ENCODE measurements at places on chromosomes 4 and X.

DNA sequence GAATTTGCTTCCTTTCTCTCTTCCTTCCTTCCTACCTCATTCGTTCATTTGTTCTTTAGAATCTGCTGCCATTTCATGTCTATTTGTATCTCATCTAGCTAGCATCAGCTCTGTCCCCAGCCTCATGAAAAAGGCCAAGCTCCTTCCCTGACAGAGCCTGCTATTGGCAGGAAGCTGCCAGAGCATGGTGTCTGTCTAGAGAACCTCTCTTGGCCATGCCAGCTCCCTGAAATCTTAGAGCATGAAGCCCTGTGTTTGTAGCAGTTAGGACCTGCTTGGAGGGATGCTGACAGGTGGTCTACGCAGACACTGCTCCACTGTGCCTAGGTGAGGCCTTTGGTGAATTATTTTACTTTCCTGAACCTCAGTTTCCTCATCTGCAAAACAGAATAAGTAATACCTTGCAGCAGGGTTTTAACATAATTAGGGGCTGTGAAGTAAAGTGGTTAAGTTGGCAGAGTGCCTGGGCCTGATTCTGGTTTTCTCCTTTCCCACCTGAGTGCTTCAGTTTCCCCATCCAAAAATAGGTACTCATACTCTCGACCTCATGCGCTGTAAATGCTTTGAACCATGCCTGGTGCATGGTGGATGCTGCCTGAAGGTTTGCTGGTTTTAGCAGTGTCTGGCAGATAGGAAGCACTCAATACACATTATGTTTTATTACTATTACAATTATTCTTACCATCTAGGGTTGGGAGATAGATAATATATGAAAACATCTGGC is 4.7 kb downstream of the PTTG2 start:
- DNase-seq: no peak
- H3K27me3 ChIP-seq: no peaks in the 10 kb centered on the region
- no peak overlapping the region for H3K27ac ChIP-seq
- no peak overlapping the region for H3K4me3 ChIP-seq
- peaks cover 5% of the 10 kb centered on the region for H3K4me1 ChIP-seq
- H3K36me3 ChIP-seq: no peaks in the 10 kb centered on the region

- H3K4me1 ChIP-seq: peaks cover 7% of the 10 kb centered on the region
- H3K27ac ChIP-seq: no peak overlapping the region
- no peak overlapping the region for H3K4me3 ChIP-seq
- H3K27me3 ChIP-seq: peaks cover 4% of the 10 kb centered on the region
- no peak for DNase-seq
Measured at GRCh38 chrX:149522916-149523315, 17.8 kb upstream of the IDS start.

- no peaks in the 10 kb centered on the region for H3K27me3 ChIP-seq
- peaks cover 5% of the 10 kb centered on the region for H3K4me1 ChIP-seq
- no peak overlapping the region for H3K4me3 ChIP-seq
- H3K27ac ChIP-seq: no peak overlapping the region
- no peak for DNase-seq
- peaks cover 3% of the 10 kb centered on the region for H3K36me3 ChIP-seq
Measured at GRCh38 chr4:145791988-145792387, 112.0 kb downstream of the C4orf51 start.

DNA sequence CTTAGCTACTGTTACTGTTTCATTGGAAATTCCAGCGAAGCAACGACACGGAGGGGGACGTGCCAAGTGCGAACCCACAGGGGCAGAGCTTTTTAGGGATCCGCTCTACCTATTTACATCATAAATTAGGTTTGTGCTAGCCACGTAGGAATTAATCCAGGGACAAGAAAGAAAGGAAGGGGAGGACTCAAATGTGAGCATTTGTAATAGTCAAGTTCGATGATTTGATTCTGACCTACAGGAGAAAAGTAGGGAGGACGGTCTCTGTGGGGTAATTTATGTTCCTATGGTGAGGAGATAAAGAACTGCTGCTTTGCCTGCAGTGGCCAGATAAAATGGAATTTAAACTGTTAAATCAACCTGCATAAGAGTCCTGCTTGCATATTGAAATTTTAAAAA is 1.7 kb downstream of the INTS6L start:
- H3K27ac ChIP-seq: peak overlapping the region; percentile 91
- peaks cover 25% of the 10 kb centered on the region for H3K4me1 ChIP-seq
- no peak for DNase-seq
- H3K36me3 ChIP-seq: peaks cover 8% of the 10 kb centered on the region

DNA sequence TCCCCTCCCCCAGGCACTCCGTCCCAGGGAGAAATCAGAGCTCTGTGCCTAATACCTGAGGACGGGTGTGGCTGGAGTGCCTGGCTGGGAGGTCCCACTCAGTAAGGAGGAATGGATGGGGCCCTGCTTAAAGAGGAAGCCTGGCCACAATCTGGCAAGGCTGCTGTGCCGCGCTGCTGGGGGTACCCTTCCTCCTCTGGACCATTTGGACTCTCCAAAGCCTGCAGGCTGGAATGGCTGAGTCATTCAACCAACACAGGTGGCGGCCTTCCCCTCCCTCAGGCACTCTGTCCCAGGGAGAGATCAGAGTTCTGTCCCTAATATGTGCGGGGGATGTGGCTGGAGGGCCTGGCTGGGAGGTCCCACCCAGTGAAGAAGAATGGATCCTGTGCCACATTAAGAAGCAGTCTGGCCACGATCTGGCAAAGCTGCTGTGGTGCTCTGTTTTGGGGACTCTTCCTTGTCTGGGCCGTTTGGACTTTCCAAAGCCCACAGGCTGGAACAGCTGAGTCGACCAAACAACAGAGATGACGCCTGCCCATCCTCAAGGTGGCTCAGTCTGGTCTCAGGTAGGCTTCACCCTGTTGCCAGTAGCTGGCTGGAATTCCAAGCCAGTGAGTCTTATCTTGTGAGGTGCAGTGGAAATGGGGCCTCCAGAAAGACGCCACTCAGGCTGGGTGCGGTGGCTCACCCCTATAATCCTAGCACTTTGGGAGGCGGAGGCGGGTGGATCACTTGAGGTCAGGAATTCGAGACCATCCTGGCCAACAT is 127.3 kb upstream of the HUWE1 start:
- no peaks in the 10 kb centered on the region for H3K27me3 ChIP-seq
- no peak overlapping the region for H3K27ac ChIP-seq
- no peak for DNase-seq
- no peaks in the 10 kb centered on the region for H3K36me3 ChIP-seq
- H3K4me1 ChIP-seq: no peaks in the 10 kb centered on the region
- no peak overlapping the region for H3K4me3 ChIP-seq

DNA sequence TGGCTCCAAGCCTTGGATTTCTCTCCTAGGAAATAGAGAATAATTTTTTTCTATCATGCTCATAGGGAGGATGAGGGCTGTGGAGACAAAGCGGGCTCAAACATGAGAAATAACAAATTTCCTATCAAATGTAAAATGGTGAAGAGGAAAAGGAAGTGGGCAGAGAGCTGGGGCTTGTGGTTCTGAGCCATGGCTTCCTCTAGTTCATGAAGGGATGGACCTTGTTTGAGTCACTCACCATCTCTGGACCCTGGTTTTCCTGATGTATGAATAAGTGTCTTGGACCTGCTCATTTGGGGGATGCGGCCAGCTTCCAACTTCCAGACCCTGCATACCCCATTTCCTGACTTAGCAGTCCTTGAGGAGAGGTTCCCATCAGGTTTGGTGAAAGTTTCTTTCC is 63.0 kb downstream of the MSX1 start:
- peaks cover 39% of the 10 kb centered on the region for H3K27me3 ChIP-seq
- no peak overlapping the region for H3K4me3 ChIP-seq
- no peak overlapping the region for H3K27ac ChIP-seq
- H3K4me1 ChIP-seq: no peaks in the 10 kb centered on the region
- no peaks in the 10 kb centered on the region for H3K36me3 ChIP-seq

- H3K4me1 ChIP-seq: no peaks in the 10 kb centered on the region
- no peak overlapping the region for H3K4me3 ChIP-seq
- no peak overlapping the region for H3K27ac ChIP-seq
- DNase-seq: no peak
Measured at GRCh38 chrX:123454712-123455431, 270.8 kb downstream of the GRIA3 start.

DNA sequence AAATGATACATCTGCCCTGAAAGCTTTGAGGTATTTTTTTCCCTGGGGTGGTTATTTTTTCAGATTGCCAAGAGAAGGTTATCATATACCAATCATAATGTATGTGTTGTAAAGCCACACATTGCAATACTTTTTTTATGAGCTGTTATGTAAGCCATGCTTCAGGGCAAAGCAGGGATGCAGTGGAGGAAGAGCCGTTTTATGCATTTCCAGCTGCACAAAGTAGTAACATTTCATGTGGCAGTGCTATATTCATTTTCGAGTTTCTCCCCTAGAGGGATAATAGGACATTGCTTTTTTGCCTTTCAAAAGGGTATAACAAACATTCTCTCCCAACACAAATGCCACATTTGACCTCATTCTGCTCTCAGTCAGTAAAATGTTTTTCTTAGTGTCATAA is 68.5 kb downstream of the GALNT7 start:
- peaks cover 10% of the 10 kb centered on the region for H3K4me1 ChIP-seq
- no peak for DNase-seq
- H3K27me3 ChIP-seq: no peaks in the 10 kb centered on the region
- H3K4me3 ChIP-seq: no peak overlapping the region
- no peaks in the 10 kb centered on the region for H3K36me3 ChIP-seq
- no peak overlapping the region for H3K27ac ChIP-seq

- no peak overlapping the region for H3K27ac ChIP-seq
- no peaks in the 10 kb centered on the region for H3K4me1 ChIP-seq
- no peaks in the 10 kb centered on the region for H3K27me3 ChIP-seq
- H3K4me3 ChIP-seq: no peak overlapping the region
- H3K36me3 ChIP-seq: no peaks in the 10 kb centered on the region
- DNase-seq: no peak
Measured at GRCh38 chr4:110309675-110310074, 111.3 kb upstream of the ELOVL6 start.

DNA sequence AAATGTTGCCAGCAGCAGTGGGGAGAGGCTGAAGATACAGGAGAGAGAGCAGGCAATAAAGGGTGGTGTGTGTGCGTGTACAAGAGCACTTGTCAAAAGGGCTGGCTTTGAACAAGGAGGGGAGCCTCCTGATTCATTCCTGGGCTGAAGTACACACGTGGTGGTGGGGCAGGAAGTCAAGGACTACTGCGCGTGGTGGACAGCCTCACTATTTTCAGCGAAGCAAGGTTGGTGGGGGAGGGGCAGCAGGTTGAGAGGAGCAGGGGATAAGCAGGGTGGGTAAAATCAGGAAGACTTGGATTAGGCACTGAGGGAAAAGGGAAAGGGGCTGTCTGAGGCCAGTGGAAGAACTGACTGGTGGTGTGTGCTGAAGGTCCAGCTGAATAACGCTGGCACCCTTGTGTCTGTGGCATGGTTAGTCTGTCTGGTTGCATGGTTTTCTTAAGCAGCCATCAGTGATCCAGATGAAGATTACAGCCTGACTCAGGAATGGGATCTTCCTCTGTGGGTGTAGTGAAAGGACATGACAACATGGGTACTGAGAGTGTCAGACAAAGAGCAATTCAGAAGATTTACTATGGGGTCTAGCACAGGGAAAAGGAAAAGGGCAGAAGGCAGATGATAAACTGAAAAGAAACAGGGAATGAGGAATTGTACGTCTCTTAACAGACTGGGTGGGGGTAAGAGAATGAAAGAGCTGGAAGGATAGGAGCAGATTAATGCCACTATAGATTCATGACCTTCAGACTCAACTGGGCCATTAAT is 149.8 kb downstream of the CHM start:
- peak overlapping the region; percentile 65 for H3K27ac ChIP-seq
- H3K4me1 ChIP-seq: peaks cover 16% of the 10 kb centered on the region
- no peaks in the 10 kb centered on the region for H3K27me3 ChIP-seq
- H3K4me3 ChIP-seq: peak overlapping the region; percentile 1
- peaks cover 16% of the 10 kb centered on the region for H3K36me3 ChIP-seq

GRCh38 chr4:185139736-185140135 is 3.3 kb upstream of the SLC25A4 start:
- peaks cover 5% of the 10 kb centered on the region for H3K27me3 ChIP-seq
- peaks cover 18% of the 10 kb centered on the region for H3K4me1 ChIP-seq
- no peak for DNase-seq
- no peaks in the 10 kb centered on the region for H3K36me3 ChIP-seq
- H3K4me3 ChIP-seq: no peak overlapping the region

DNA sequence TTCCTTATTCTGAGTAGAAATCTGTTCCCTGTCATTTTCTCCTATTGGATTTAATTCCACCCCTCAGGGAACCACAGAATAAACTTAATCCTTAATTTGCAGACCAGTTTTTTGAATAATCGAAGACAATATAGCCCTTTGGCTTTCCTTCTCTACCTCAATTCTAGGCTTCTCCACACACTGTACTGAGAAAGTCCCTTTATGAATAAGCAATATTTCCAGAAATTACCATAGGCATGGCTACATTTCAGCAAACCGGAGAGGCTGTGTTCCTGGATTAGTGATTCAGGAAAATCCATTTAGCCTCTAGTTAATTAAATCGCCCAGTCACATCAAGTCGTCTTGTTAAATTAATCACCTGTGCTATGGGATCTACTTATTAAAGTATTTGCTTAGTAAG is 125.1 kb downstream of the ANAPC4 start:
- H3K4me3 ChIP-seq: no peak overlapping the region
- DNase-seq: no peak
- no peaks in the 10 kb centered on the region for H3K4me1 ChIP-seq
- H3K27me3 ChIP-seq: no peaks in the 10 kb centered on the region
- no peak overlapping the region for H3K27ac ChIP-seq

- no peaks in the 10 kb centered on the region for H3K27me3 ChIP-seq
- no peak for DNase-seq
- no peak overlapping the region for H3K4me3 ChIP-seq
- peaks cover 46% of the 10 kb centered on the region for H3K36me3 ChIP-seq
- no peak overlapping the region for H3K27ac ChIP-seq
Measured at GRCh38 chr4:153634738-153635353, 49.2 kb upstream of the TLR2 start.

DNA sequence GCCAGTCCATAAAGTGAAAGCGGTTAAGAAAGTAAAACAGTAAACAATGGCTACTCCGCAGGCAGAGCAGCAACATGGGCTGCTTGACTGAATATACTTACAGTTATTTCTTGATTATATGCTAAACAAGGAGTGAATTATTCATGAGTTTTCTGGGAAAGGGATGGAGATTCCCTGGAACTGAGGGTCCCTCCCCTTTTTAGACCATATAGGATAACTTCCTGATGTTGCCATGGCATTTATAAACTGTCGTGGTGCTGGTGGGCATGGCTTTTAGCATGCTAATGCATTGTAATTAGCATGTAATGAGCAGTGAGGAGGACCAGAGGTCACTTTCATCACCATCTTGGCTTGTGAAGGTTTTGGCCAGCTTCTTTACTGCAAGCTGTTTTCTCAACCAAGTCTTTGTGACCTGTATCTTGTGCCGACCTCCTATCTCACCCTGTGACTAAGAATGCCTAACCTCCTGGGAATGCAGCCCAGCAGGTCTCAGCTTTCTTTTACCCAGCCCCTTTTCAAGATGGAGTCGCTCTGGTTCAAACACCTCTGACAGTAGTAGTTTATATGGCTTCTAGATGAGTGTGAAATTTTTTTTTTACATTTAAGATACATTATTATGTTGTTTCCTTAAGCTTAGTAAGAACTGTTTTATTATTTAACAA is 514.8 kb upstream of the TENM3 start:
- no peak overlapping the region for H3K4me3 ChIP-seq
- no peak overlapping the region for H3K27ac ChIP-seq
- H3K4me1 ChIP-seq: no peaks in the 10 kb centered on the region
- DNase-seq: no peak
- no peaks in the 10 kb centered on the region for H3K27me3 ChIP-seq

- peaks cover 33% of the 10 kb centered on the region for H3K4me1 ChIP-seq
- DNase-seq: no peak
- H3K27me3 ChIP-seq: peaks cover 9% of the 10 kb centered on the region
Measured at GRCh38 chr4:7658341-7659204, 223.8 kb upstream of the PSAPL1 start.
